Muscle of leg (tissue), 16 donors: ENCODE measurements at places on chromosomes 11 and 22. TPM values are rescaled to one million over a fixed set of nuclear protein-coding genes. Genes with fewer than 3 reads are reported as not detected.

DNA sequence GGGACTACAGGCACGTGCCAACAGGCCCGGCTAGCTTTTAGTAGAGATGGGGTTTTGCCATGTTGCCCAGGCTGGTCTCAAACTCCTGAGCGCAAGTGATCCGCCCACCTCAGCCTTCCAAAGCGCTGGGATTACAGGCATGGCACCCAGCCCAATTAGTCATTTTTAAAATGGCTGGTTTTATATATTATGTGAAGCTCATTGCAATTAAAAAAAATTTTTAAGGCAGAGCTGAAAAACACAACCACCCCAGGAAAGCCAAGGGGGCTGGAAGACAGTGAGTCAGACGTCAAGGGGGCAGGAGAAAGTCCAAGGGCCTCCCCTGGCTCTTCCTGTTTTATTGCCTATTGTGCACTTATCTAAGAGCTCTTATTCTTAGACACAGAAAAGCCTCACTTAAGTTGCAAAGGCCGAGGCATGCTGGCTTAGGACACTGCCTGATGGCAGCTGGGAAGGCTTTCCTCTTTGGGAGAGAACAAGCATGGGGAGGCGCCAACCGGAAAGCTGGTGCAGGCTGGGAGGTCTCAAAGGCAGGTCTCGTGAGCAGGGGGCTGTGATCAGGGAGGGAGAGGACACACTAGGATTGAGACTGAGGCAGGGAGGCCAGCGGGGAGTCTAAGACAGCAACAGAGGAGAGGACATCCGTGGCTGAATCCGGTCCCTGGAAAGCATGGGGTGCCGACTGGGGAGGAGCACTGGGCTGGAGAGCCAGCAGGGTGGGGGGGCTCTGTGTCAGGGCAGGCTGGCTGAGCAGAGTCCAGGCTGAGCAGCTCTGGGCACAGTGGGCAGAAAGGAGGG is 11.1 kb upstream of the OSM start:
- H3K27me3 ChIP-seq = peaks cover 2% of the 10 kb centered on the region
- no peak overlapping the region for H3K4me3 ChIP-seq
- DNase-seq = peak; percentile 70
- peaks cover 11% of the 10 kb centered on the region for H3K4me1 ChIP-seq
- H3K27ac ChIP-seq = no peak overlapping the region
- no peaks in the 10 kb centered on the region for H3K36me3 ChIP-seq

ESAM gene
- 18.0 TPM for total RNA-seq

GRCh38 chr22:45891996-45892621 is 84.9 kb downstream of the WNT7B start:
- no peaks in the 10 kb centered on the region for H3K36me3 ChIP-seq
- no peak for DNase-seq
- peaks cover 15% of the 10 kb centered on the region for H3K4me1 ChIP-seq
- no peak overlapping the region for H3K27ac ChIP-seq

- no peak overlapping the region for H3K4me3 ChIP-seq
- peaks cover 2% of the 10 kb centered on the region for H3K27me3 ChIP-seq
- no peaks in the 10 kb centered on the region for H3K36me3 ChIP-seq
These were observed 8.6 kb downstream of the MUC5B start for GRCh38 chr11:1231396-1232020.

HTR3B gene
- total RNA-seq = not detected

DNA sequence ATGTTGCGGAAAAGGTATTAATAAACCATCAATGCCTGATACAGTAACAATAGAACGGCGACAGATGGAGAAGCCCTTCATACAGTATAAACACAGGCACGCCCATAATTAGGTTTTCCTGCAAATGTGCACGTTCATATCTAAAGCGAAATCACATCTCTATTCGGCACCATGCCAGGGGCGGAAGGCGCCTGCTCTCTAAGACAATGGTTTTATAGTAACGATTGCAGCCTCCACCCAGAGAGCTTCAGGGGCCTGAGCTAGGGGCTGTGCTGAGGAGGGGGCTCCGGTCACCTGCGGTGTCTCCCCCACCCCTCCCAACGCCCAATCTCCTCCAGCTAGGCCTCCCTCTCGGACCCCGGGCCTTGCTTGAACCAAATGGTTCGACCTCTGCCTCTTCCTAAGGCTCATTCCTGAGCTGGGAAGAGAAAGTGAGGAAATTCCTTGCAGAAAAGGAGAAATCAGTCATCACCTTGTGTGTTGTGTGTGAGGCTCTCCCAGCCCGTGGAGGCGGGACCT is 9.6 kb downstream of the KRTAP5-5 start:
- no peak overlapping the region for H3K4me3 ChIP-seq
- DNase-seq = peak; percentile 68
- H3K4me1 ChIP-seq = peaks cover 9% of the 10 kb centered on the region
- H3K36me3 ChIP-seq = no peaks in the 10 kb centered on the region
- peaks cover 21% of the 10 kb centered on the region for H3K27me3 ChIP-seq

GRCh38 chr22:37571258-37571991 is 8.5 kb downstream of the LGALS2 start:
- H3K4me1 ChIP-seq = peaks cover 12% of the 10 kb centered on the region
- DNase-seq = no peak
- peaks cover 36% of the 10 kb centered on the region for H3K36me3 ChIP-seq
- no peak overlapping the region for H3K27ac ChIP-seq

SCGB2A2 gene
- total RNA-seq = not detected

FXYD2 gene
- total RNA-seq = 3.3 TPM

DNA sequence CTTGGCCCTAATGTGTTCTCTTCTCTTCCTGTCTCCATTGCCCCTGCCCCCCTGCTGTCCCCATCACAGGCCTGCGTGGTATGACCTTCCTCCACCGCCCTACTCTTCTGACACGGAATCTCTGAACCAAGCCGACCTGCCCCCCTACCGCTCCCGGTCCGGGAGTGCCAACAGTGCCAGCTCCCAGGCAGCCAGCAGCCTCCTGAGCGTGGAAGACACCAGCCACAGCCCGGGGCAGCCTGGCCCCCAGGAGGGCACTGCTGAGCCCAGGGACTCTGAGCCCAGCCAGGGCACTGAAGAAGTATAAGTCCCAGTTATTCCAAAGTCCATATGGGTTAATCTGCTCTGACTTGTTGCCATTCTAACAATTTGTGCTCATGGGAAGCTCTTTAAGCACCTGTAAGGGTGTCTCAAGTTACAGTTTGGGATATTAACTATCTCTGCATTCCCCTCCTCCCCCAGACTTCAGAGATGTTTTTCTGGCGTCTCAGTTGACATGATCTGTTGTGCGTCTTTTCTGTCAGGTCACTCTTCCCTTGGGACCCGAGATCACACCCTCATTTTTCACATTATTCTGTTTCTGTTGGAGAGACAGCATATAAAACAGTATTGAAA is 60.0 kb downstream of the COMMD9 start:
- H3K27ac ChIP-seq = no peak overlapping the region
- H3K36me3 ChIP-seq = peaks cover 33% of the 10 kb centered on the region
- H3K4me3 ChIP-seq = no peak overlapping the region
- DNase-seq = no peak
- no peaks in the 10 kb centered on the region for H3K4me1 ChIP-seq

MOV10L1 gene
- total RNA-seq = 0.40 TPM

UPK3A gene
- total RNA-seq = not detected

NRXN2 gene
- total RNA-seq = 11.8 TPM

GRCh38 chr11:83195649-83196048 is 2.1 kb downstream of the ANKRD42 start:
- H3K4me3 ChIP-seq = no peak overlapping the region

DNA sequence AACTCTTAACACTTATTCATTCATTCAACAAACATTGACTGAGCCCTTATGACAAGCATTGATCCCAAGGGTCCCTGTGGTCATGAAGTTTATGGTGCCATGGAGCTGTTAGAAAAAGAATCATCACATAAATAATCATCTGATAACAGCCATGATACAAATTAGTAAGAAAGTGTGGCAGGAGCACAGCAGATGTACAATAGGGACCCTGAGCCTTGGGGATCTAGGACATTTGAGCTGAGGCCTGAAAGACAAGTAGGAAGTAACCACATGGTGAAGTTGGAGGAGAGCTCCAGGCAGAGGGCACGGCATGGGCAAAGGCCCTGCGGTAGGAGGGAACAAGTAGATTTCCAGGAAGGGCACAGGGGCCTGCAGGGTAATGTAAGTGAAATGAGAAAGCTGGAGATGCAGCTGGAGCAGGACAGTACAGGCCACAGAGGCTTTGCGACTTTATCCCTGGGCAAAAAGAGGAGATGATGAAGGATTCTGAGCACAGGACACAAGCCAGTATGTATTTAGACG is 6.8 kb upstream of the TCF20 start:
- H3K27ac ChIP-seq = no peak overlapping the region
- peaks cover 77% of the 10 kb centered on the region for H3K27me3 ChIP-seq
- peaks cover 2% of the 10 kb centered on the region for H3K4me1 ChIP-seq
- no peak for DNase-seq
- no peak overlapping the region for H3K4me3 ChIP-seq

- peaks cover 14% of the 10 kb centered on the region for H3K4me1 ChIP-seq
- no peak overlapping the region for H3K27ac ChIP-seq
- peak; percentile 20 for DNase-seq
- no peak overlapping the region for H3K4me3 ChIP-seq
These were observed 41.9 kb downstream of the CSNK2A3 start for GRCh38 chr11:11311169-11311568.

DNA sequence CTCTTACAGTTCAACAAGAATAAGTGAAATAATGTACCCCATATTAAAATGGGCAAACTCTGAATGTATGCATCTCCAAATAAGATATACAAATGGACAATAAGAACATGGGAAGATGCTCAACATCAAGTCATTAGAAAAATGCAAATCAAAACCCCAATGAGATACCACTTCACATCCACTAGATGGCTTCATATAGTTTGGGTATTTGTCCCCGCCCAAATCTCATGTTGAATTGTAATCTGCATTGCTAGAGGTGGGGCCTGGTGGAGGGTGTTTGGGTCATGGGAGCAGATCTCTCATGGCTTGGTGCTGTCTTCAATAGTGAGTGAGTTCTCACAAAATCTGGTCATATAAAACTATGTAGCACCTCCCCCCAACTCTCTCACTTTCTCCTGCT is 5.7 kb downstream of the MPZL2 start:
- no peak for DNase-seq
- no peaks in the 10 kb centered on the region for H3K36me3 ChIP-seq
- no peaks in the 10 kb centered on the region for H3K4me1 ChIP-seq
- peaks cover 17% of the 10 kb centered on the region for H3K27me3 ChIP-seq
- no peak overlapping the region for H3K4me3 ChIP-seq
- no peak overlapping the region for H3K27ac ChIP-seq

GRCh38 chr11:119085437-119085847 is 761 bp downstream of the HMBS start:
- H3K36me3 ChIP-seq = peaks cover 35% of the 10 kb centered on the region
- peak overlapping the region; percentile 85 for H3K4me3 ChIP-seq
- H3K27me3 ChIP-seq = no peaks in the 10 kb centered on the region
- peak overlapping the region; percentile 92 for H3K27ac ChIP-seq
- H3K4me1 ChIP-seq = peaks cover 16% of the 10 kb centered on the region
- no peak for DNase-seq

NLRX1 gene
- 10.2 TPM for total RNA-seq

- no peak for DNase-seq
- peaks cover 12% of the 10 kb centered on the region for H3K4me1 ChIP-seq
- no peak overlapping the region for H3K4me3 ChIP-seq
- no peaks in the 10 kb centered on the region for H3K27me3 ChIP-seq
These were observed 51.3 kb upstream of the SUSD2 start for GRCh38 chr22:24129980-24130379.

DNA sequence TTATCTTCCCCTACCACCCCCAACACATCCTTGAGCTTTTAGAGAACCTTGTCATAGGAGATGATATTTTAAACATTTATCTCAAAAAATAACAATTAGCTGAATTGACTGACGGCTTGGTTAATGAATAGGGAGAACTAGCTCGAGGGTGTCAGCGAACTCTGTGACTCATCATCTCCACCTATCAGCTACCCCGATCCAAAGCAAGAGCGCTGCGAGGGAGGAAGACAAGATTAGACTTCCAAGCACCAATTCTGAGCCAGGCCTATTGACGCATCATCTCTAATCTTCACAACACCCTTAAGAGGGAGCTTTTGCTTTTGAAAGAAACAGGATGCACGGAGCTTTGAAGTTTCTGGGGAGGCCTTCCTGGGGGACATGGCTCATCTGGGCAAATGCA is 51.0 kb upstream of the GALNT18 start:
- H3K4me3 ChIP-seq = no peak overlapping the region
- H3K27ac ChIP-seq = no peak overlapping the region
- peaks cover 6% of the 10 kb centered on the region for H3K27me3 ChIP-seq
- no peak for DNase-seq
- H3K36me3 ChIP-seq = no peaks in the 10 kb centered on the region
- no peaks in the 10 kb centered on the region for H3K4me1 ChIP-seq

- H3K27me3 ChIP-seq = no peaks in the 10 kb centered on the region
- H3K36me3 ChIP-seq = no peaks in the 10 kb centered on the region
These were observed 23.9 kb downstream of the CCKBR start for GRCh38 chr11:6283453-6284023.

DNA sequence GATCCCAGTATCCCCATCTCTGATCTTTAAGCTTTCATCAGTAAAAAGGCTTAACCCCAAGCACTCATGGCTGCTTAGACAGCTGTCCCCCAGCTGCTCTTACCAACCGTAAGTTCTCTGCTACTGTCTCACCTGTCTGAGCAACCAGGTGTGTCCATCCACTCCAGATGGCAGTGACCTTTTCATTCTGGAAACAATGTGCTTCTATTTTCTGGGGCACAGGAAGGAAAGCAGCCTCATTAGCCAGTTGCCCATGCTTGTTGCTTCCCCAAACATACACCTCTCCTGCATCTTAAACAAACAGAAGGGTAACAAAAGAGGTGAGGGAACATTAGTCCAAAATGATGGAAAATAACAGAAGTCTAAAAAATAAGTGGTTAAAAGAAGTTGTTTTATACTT is 24.4 kb downstream of the SERGEF start:
- no peak overlapping the region for H3K4me3 ChIP-seq
- H3K36me3 ChIP-seq = peaks cover 2% of the 10 kb centered on the region
- H3K4me1 ChIP-seq = no peaks in the 10 kb centered on the region

- H3K4me1 ChIP-seq = no peaks in the 10 kb centered on the region
- H3K4me3 ChIP-seq = no peak overlapping the region
- no peaks in the 10 kb centered on the region for H3K27me3 ChIP-seq
These were observed 22.8 kb downstream of the PICALM start for GRCh38 chr11:86046116-86046515.

KDM4F gene
- total RNA-seq = not detected

GRCh38 chr11:64650923-64651523 is 60.0 kb downstream of the SLC22A12 start:
- no peak overlapping the region for H3K27ac ChIP-seq
- DNase-seq = no peak
- H3K4me3 ChIP-seq = no peak overlapping the region

GRCh38 chr22:24407884-24408283 is 19.5 kb upstream of the ADORA2A start:
- no peaks in the 10 kb centered on the region for H3K27me3 ChIP-seq
- H3K36me3 ChIP-seq = peaks cover 49% of the 10 kb centered on the region
- H3K27ac ChIP-seq = peak overlapping the region; percentile 83
- no peak overlapping the region for H3K4me3 ChIP-seq
- peaks cover 32% of the 10 kb centered on the region for H3K4me1 ChIP-seq

UBASH3B gene
- 4.5 TPM for total RNA-seq

- H3K4me1 ChIP-seq = no peaks in the 10 kb centered on the region
- H3K27ac ChIP-seq = no peak overlapping the region
- no peak for DNase-seq
- H3K27me3 ChIP-seq = no peaks in the 10 kb centered on the region
- H3K36me3 ChIP-seq = no peaks in the 10 kb centered on the region
These were observed 18.6 kb upstream of the OR56A3 start for GRCh38 chr11:5923427-5923776.

GRCh38 chr11:65551572-65552387 is 6.4 kb downstream of the LTBP3 start:
- no peak overlapping the region for H3K4me3 ChIP-seq
- H3K36me3 ChIP-seq = peaks cover 49% of the 10 kb centered on the region
- peaks cover 3% of the 10 kb centered on the region for H3K27me3 ChIP-seq
- no peak for DNase-seq

BTBD18 gene
- not detected for total RNA-seq
